ENCODE measurements at places on chromosomes 3 and 15. TPM values are rescaled to one million over a fixed set of nuclear protein-coding genes. Genes with fewer than 3 reads are reported as not detected.

MON1A gene
- 13.5 TPM for total RNA-seq

TF gene
- 7.9 TPM for total RNA-seq

CPN2 gene
- not detected for total RNA-seq

B3GNT5 gene
- 5.6 TPM for total RNA-seq

ST8SIA2 gene
- total RNA-seq: not detected

SLC2A2 gene
- 2.9 TPM for total RNA-seq

CD80 gene
- 0.26 TPM for total RNA-seq

SERINC4 gene
- not detected for total RNA-seq

ISG20 gene
- 2.9 TPM for total RNA-seq

CYP8B1 gene
- not detected for total RNA-seq

SMCO1 gene
- total RNA-seq: not detected

GOLGA6L2 gene
- not detected for total RNA-seq

DZIP3 gene
- total RNA-seq: 3.6 TPM

PARP9 gene
- 17.1 TPM for total RNA-seq

ROPN1 gene
- total RNA-seq: not detected

SENP8 gene
- 2.1 TPM for total RNA-seq

ATP10A gene
- 1.3 TPM for total RNA-seq

ADAMTS9 gene
- 27.2 TPM for total RNA-seq

GOLGA6A gene
- not detected for total RNA-seq

ITIH4 gene
- 86.7 TPM for total RNA-seq

SPESP1 gene
- 2.1 TPM for total RNA-seq

IQCF5 gene
- total RNA-seq: not detected

BUB1B gene
- total RNA-seq: not detected

RAB6B gene
- total RNA-seq: 3.0 TPM

RCCD1 gene
- total RNA-seq: 21.4 TPM

GOLGA6L4 gene
- total RNA-seq: 5.4 TPM

PLA2G4E gene
- total RNA-seq: not detected

GABRG3 gene
- not detected for total RNA-seq

SI gene
- total RNA-seq: not detected

WDR72 gene
- total RNA-seq: 9.2 TPM

LRRC49 gene
- 7.3 TPM for total RNA-seq

TMEM266 gene
- total RNA-seq: 0.66 TPM

ACKR2 gene
- 3.3 TPM for total RNA-seq
